Activated CD4-positive, alpha-beta T cell treated with anti-CD3 and anti-CD28 coated beads, Interleukin-10, Interleukin-2, amounts not matched to agents 100 ng/mL and 50 ng/mL, durations not matched to agents 16 hours and 8 hours (primary cell): ENCODE measurements at places on chromosomes 11 and 22.

GRCh38 chr11:11244470-11245080, 108.5 kb downstream of the CSNK2A3 start:
- DNase-seq: no peak

DNA sequence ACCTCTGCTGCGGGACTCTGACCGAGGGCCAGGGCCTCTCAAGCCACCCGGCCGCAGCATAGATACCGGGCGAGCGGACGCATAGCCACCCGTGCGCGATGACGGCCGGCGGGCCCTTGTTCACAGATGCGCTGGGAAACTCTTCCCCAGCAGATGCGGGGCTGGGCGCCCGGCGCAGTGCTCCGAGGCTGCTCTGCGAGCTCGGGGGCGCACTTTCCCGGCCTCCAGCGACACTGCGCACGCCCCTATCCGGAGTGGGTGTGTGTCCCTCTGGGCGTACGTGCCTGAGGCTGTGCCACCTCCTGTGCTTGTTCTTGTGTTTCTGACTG, 104.7 kb upstream of the E2F8 start:
- DNase-seq: no peak

DNA sequence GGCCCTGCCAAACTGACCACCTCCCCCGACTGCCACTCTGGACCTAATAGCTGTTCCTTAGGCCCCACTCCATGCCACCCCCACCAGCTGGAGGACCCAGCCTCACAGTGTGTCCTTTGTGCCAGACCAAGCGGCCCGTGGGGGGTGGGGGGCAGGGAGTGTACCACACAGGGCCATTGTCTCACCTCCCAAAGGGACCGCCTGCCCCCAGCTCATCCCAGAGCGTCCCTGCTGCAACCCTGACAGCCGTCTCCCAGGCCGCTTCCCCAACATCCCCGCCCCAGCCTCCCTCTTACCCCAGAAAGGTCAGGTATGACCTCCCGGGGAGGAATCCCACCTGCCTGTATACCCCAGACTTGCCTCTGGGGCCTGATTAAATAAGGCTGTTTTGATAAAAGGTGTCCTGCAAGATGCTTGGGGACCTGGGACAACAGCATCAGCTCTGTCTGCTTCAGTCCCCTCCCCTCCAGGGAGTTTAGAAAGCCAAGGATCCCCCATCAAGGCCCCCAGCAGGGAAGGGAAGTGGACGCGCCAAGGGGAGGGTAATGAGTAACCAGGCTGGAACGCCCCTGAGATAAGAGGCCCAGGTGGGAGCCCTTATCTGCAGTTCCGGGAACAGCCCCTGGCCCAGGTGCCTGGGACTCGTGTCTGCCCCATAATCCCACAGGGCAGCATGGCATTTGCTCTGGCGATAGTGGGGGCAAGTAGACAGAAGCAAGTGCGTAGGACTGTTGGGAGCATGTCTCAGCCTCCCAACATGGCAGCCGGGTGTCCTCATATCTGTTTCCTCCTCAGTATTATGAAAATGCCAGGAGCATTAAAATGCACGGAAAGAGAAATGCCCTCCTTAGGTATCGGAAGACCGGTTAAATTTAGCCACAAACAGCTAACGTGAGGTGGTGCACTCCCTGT, 9.0 kb downstream of the CDC42EP1 start:
- DNase-seq: no peak

- DNase-seq: peak; percentile 71
These were observed 4.7 kb downstream of the FEN1 start for GRCh38 chr11:61797263-61797944.

DNA sequence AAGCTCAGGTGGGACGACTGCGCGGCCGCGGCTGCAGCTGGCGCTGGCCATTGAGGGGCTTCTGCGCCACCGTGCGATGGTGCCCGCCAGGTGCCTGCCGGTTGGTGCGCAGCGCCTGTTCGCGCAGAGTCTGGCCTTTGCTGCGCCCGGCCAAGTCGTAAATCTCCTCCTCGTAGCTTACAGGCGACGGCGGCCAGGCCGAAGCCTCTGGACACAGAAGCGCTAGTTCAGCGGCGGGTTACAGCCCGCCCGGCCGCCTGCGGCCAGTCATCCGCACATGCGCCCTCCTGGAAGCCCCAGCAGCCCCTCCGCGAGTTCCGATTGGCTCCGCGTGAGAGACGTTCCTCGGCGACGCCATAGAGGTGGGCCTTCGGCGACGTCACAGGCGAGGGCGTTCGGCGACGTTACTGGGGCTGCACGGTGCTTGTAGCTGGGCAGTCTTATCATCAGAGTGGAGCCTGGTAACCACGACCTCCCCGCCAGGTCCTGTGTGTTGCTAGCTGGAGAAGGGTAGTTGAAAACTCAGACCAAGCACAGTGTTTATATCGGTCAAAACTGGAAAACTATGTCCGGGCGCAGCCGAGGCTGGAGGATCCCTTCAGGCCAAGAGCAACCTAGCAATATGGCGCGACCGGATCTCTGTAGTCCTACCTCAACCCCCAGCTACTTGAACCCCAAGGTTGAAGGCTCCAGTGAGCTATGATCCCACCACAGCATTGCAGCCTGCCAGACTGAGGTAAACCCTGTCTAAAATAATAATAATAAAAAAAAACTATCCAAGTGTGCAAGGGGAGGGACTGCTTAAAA, 265.7 kb downstream of the OR4C45 start:
- DNase-seq: no peak

DNA sequence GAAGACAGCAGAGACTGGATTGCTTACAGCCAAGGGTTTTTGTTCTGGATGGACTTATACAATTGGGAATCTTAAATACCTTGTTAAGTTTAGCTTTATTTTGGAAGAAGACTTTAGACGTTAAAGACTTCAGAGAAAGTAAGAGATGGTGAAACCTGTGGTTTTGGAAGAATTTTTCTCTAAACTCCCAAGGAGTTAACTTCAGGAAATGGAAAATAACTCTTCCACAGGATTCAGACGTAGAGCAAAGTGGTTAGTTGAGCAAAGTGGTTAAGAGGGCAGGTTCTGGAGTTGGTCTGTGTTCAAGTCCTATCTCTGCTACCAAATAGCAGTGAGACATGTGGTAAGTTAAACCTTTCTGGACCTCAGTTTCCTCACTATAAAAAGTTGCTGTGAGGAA, 12.8 kb downstream of the PITPNB start:
- no peak for DNase-seq

GRCh38 chr11:10502770-10503169, 38.2 kb downstream of the RNF141 start:
- no peak for DNase-seq

DNA sequence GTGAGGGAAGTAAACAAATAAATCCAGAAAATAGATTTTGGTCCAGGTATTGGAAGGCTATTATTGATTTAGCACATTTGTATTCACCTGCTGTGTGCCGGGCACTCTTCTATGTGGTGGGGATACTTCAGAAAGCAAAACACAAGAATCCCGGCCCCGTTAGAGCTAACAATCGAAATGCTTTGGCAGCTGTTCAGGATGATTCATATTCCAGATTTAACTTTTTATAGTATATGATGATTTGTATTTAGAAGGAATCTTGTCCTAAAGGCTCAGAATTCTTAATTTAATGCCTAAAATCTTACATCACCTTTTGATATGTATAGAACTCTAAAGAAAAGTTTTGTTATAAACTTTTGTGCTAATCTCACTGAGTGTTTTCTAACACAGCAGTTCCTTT, 28.0 kb downstream of the ZC3H12C start:
- DNase-seq: no peak

GRCh38 chr11:96259134-96259830, 83.7 kb downstream of the MAML2 start:
- DNase-seq: peak; percentile 40

GRCh38 chr11:37496201-37496600, 898.2 kb upstream of the RAG2 start:
- no peak for DNase-seq

GRCh38 chr11:62132191-62132590, 8.4 kb downstream of the INCENP start:
- DNase-seq: no peak

DNA sequence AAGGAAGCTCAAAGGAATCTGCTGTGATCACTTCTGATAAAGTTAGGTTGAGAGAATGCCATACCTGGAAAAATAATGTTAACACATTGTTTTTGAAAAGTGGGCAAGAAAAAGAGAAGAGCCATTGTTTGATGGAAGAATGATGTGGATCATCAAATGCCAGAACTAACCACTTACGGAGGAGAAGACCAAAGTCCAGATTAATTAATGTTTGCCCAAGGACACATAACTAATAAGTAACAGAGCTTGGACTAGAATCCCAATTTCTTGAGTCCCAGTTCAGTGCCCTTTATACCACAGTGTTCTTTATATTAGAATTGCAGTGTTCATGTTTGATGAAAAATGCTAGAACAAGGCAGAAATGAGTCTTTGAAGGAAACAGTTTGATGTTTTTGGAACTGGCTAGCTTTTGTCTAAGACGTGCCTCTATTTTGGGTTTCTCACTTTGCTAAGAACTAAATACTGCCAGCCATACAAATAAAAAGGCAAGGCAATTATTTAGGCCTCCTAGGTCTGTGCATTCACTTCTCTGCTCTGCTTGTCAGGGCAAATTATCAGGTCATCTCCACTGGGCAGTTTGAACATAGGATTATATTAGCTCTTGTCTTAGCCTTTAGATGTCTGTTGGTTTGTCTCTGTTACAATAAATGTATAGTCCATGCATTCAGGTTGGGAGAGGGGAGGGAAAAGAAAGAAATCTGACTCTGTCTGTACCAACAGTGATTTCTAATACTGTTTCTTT, 72.3 kb downstream of the TRIM44 start:
- no peak for DNase-seq

DNA sequence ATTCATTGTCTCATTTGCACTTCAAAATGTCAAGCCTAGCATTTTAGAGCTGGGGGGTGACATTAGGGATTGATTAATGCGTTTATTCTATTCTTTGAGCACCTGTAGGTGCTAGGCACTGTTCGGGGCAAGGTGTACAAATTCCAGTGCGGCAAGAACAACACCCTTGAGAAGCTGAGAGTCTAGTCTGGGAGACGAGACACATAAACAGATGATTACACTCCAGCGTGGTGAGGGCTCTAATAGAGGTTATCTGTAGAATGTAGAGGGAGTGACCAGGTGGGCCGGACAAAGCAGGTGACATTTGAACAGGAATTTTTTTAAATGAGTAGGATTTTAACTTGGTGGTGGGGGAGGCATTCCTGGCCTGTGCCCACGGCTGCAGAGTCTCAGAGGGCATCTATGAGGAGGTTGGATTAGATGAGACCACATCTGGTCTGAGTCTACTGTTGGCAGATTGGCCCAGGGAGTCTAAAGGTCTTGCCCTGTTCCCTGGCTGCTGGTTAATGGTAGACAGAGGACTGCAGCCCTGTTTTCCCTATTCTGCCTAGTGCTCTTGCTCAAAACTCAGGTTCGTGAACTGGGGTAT, 970 bp downstream of the CAT start:
- no peak for DNase-seq

GRCh38 chr11:29125606-29126005, 891.2 kb downstream of the KCNA4 start:
- no peak for DNase-seq

DNA sequence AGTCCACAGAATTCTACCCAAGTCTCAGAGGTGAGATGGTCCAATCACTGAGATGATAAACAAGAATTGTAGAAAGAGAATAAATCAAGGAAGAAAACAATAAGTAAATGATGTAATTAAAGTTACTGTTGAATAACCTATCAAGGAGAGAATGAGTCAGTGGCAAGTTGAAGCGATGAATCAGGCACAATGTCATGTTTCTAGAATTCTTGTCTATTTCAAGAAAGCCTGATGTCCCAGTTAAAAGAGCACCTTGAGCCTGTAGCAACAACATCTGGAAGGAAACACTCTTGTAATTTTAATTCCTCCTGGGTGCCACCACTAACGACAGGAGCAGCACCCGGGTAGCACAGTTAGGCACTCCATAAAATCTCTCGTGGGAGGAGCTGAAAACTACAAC, 67.9 kb upstream of the SLC35C1 start:
- no peak for DNase-seq

DNA sequence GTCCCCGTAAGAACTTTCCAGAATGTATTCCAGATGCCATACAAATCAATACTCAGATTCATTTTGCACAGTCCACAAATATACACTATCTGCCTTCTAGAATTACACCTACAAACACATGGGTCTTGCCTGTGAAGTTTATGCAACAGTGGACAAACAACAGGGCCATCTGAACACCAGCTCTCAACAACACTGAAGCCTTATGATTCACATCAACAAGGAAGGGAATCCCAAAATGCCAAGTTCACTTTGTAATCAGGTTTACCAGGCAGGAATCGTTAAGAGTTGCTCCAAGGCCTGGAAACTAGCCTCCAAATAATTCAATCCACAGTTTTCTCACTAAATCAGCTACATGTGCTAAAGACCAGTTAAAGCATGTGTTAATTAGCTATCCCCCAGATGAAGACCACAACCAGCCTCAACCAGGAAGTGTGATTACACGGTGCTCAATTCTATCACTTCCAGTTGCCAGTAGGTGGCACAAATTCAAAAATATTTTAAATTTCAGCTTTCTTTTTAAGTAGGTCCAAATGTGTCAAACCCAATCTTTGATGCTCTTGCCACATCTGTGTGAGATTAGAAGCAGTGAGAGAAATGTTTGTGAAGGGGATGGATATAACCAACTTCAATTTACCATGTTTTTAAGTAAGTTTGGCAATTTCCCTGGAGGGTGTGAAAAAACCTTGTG, 139.1 kb upstream of the BDNF start:
- no peak for DNase-seq

- no peak for DNase-seq
These were observed 46.2 kb downstream of the FLRT1 start for GRCh38 chr11:64081745-64082442.

DNA sequence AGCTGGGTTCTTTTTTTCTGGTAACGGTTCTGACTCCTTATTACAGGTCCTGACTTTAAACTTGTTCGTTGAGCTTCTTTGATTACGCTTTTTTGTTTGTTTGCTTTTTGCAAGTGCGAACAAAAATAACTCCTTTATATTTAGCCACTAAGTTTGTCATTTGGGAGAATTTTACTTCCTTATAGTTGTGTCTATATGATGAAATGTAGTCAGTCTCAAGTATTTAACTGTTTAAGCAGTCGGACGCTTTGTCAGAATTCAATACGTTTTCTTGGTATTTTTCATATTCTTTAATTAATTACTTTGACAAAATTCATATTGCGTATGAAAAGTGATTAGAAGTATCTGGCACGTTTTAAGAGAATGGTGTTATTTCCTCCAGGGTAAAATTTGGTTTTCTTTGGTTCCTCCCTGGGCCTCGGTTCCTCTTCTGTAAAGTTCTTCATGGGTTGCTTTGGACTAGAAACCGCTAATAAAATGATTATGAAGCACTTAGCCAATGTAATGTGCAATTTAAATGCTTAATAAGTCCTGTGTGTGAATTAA, 1.3 kb downstream of the CBL start:
- no peak for DNase-seq

DNA sequence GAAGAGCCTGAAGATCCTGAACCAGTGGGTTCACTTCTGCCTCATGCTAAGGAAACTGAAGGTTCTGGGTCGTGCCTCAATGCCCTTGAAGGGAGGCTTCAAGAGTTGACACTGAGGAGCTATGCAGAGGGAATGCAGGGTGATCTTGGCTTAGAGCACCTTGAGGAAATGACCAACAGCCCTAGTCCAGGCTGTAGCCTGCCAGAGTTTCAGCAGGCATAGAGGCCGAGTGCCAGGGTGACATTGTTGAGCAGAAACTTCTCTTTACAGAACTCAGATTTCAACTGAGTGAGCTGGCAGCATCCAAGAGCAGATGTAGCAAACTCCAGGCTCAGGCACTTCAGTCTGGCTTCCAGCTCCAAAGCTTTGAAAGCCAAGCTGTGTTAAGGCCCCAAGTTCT, 23.1 kb upstream of the CAPRIN1 start:
- DNase-seq: no peak
